ENCODE measurements at places on chromosomes 12 and 14. TPM values are rescaled to one million over a fixed set of nuclear protein-coding genes. Genes with fewer than 3 reads are reported as not detected.

The LRTM2 gene
- not detected for total RNA-seq

The TBX5 gene
- not detected for total RNA-seq

The LIN7A gene
- total RNA-seq = 7.9 TPM

The P3H3 gene
- total RNA-seq = 15.7 TPM

- no peak for DNase-seq
Observed at GRCh38 chr12:51242120-51242519, 3.5 kb downstream of the DAZAP2 start.

GRCh38 chr14:68679746-68680467, 113.0 kb downstream of the ZFP36L1 start:
- DNase-seq = no peak

DNA sequence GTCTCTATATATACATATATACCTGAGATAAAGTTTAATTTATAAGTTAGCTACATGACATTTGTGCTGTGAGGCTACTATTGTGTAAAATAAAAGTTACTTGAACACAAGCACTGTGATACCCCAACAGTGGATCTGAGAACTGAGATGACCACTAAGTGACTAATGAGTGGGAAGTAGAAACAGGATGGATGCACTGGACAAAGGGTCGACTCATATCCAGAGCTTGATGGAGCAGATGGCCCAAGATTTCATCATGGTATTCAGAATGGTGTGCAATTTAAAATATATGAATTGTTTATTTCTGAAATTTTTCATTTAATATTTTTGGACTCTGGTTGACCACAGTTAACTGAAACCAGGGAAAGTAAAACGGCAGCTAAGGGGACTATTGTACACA, 908.6 kb upstream of the MDGA2 start:
- no peak for DNase-seq

DNA sequence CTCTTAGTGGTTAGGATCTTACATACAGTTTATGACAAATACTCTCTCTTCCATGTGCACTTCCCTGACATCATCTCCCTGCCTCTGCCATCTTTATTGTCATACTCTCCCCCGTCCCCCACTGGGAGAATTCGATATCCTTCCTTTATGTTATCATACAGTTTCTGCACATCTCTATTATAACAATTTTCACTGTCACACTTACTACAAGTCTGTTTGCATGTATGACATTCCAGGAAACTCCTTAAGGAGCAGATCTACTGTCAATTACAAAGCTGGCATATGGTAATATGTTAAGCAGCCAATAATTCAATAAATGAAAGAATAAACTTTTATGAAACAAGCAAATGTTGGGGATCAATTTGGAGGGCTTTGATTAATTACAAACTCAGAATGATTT, 91.1 kb downstream of the KCNH5 start:
- DNase-seq = no peak

GRCh38 chr14:99754141-99755067, 38.8 kb upstream of the EML1 start:
- no peak for DNase-seq

- no peak for DNase-seq
Observed at GRCh38 chr12:89427508-89428156, 75.3 kb upstream of the DUSP6 start.

DNA sequence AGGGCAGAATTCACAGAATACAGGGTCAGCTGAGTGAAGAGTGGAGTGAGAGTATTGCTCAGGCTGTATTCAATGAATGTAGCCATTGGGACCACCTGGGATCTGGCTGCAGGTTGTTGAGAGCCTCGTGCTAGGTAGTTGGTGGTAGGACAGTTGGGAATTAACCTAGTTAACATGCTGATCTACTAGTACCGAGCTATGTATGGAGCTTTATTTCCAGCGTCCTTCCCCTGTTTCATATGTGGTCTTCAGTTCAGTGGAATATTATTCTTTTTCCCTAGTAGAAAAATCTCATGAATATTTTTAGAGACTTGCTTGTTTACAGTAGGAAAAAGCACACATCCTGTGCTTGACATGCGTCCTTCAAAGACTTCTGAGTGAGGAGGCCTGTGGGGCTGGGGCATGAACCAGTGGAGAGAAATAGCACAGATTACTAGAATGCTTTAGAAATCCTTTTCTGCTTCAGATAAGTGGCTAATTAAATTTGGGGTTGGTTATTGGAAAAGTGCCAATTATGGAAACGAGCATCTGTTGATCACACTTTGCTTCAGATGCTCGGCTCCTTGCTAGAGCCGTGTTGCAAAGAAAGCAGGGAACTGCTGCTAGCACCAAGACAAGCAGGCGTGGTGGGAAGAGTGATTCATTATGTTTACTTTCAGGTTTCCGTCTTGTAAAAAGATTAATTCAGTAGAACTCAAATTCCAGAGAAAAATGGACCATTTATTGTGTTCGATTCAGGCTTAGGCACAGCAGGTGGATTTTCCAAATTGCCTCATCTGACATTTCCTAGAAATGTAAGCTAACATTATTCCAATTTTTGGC, 53.6 kb downstream of the ARF6 start:
- DNase-seq = peak; percentile 49

- no peak for DNase-seq
Observed at GRCh38 chr14:22423958-22424357, 165.1 kb downstream of the DAD1 start.

- no peak for DNase-seq
Observed at GRCh38 chr12:41289501-41289900, 101.4 kb downstream of the PDZRN4 start.

GRCh38 chr14:29846339-29847055, 81.2 kb downstream of the PRKD1 start:
- DNase-seq = no peak

DNA sequence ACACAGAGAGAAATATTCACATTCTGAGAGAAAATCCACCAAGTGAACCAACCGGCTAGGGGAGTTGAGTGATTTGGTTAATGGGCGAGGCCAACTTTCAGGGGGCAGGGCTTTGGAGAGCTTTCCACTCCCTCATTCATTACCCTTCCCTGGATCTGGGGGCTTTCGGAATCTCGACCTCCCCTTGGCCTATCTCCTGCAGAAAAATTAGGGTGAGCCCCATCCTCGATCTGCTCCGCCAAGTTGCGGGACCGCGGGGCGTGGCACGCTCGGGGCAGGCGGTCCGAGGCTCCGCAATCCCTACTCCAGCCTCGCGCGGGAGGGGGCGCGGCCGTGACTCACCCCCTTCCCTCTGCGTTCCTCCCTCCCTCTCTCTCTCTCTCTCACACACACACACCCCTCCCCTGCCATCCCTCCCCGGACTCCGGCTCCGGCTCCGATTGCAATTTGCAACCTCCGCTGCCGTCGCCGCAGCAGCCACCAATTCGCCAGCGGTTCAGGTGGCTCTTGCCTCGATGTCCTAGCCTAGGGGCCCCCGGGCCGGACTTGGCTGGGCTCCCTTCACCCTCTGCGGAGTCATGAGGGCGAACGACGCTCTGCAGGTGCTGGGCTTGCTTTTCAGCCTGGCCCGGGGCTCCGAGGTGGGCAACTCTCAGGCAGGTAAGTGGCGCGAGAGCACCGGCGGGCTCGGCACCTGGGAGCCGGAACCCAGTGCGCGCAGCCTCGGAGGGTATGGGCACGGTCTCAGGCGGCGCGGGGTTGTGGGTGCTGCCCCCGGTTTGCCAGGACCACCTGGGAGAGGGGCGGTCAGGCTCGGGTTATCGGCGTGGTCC, at the start of gene ERBB3:
ERBB3 (plus strand) TSS at position 443 of the 833 bp plus-strand sequence; CDS start at position 579, 136 bp downstream.
- DNase-seq = peak; percentile 90

- no peak for DNase-seq
Observed at GRCh38 chr14:59305836-59306555, 117.5 kb downstream of the DAAM1 start.

DNA sequence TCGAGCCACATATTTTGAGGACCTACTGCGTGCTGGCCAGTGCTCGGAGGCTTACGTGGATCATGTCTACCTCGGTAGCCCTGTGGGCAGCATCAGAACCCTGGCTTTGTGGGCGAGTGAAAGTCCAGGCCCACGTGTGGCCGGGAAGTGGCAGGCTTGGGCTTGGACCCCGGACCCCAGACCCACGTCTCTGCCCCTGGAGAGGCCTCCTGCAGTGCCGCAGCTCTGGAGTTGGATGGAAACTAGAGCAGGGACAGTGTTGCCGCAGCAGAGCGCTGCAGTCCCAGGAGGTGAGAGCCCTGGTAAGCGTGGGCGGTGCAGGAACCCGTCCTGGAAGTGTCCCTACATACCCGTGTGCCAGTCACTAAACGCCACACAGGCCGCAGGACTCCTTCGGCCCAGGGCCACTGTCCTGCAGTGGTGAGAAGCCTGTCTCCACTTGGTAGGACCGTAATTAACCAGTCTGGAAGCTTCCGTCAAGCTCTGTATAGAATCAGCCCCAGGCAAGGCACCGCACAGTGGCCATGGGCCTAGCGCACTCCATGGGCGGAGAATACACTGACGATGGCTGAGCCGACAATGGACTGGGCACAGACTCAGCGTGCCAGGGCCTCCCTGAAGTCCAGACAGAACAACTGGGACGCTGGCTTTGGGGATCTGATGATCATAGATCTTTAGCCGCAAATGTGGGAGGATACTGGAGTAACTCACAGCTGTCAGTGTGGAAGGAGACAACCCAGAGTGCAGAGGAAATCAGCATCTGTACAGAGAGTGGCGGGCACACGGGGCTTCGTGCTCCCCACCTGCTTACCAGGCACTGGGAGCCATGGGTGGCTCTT, 219.5 kb downstream of the KIF26A start:
- no peak for DNase-seq

DNA sequence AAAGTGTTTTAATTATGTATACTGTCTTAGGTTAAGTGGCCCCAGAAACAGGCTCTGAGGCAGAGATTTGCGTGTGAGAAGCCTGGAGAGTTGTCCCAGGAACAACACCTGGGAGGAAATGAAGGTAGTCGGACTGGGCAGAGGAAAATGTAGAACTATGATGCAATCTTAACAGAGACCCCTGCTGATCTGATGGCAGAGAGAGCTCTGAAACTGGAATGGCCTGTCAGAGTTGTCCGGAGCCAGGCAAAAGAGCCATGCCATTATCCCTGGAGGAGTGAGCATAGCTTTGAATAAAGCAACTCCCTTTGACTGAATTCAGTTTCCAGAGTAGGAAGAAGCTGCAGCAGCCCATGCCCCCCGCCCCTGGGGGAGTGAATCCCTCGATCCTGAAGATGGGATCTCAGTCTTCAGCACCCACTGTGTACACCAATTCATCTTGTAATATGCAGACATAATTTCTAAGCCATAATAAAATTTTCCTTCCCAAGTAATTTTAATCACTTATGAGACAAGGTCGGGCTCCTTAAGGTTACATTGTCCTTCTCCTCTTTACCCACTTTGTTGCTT, 264.8 kb downstream of the PDZRN4 start:
- no peak for DNase-seq

DNA sequence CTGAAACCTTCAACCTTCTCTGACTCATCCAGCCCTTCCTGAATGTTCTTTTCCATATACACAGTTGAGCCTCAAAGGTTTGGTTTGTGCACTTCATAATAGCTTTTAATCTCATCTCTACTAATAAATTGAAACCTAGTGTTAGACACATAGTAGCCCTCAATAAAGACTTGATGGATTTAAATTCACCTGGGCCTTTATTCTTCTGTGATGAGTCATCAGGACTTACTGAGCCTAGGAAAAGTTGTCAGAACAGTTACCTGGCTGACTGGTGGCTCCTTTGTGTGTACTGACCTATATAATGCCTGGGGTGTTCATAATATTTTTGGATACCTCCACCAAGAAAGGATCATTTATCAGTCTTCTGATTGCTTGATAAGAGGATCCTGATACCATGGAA, 86.4 kb upstream of the NTF3 start:
- no peak for DNase-seq

DNA sequence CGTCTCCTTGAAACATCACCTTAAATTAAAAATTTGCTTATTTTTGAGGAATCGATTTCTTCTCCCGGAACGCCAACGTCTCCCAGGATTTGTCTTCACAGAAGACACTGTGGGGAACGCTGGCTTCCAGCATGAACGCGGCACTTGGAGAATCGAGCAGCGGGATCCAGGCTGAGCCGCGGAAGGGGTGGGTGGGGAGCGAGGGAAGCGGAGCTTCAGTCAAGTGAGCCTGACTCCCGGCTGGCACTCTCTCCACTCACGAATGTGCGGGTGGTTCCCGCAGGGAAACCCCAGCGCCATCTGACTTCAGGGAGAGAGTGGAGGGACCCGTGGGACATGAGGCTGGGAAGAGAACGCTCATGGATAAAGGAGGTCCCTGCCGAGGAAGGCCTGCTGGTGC, 506.0 kb upstream of the TMEM132C start:
- no peak for DNase-seq

DNA sequence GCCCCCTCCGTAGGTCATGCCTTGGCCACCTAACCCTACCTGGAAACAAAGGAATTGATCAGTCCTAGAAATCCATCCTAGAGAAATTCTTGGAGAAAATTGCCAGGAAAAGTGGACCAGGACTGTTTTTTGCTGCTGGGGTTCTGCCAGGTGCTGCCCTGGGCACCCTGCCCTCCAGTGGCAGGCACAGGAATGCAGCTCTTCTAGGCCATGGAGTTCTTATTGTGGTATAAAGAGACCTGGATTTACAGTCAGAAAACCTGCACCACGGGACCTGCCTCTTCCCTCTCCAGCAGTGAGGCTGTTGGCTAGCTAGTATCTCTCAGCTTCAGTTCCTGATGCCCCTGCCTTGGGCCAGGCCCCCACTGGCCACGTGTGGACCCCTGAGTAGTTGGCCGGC, 59.7 kb downstream of the SLC24A4 start:
- no peak for DNase-seq

DNA sequence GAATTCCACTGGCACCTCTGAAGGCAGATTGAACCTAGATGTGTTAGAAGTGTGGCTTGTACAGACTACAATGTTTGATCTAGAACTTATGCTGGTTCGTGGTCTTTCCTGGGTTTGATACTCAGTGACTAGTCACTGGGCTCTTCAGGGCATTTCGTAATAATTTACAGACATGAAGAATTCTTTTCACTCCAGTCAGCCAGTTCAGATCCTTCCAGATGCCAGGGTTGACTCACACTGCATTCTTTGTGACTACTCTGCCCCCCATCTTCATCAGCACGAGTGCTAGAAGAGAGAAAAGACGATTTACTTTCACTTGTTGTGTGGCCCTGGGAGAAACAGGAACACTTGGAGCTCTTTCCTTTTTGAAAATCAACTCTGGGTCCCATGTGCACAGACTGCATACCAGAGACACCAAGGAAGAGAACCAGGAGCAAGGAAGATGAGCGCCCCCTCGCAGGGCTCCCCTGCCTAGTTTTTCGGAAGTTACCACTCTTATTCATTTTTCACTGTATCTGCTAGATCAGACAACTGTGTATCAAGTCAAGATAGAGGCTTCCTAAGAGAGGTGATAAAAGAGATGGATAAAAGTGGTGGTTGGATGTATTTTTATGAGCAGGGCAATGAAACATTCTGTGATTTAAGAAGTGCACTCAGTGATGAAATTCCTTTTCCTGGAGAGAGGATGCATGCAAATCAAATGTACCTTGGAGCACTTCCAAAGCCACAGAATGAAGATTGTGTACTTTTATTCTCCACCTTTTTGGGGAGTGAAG, 33.5 kb upstream of the EVL start:
- DNase-seq = peak; percentile 24

DNA sequence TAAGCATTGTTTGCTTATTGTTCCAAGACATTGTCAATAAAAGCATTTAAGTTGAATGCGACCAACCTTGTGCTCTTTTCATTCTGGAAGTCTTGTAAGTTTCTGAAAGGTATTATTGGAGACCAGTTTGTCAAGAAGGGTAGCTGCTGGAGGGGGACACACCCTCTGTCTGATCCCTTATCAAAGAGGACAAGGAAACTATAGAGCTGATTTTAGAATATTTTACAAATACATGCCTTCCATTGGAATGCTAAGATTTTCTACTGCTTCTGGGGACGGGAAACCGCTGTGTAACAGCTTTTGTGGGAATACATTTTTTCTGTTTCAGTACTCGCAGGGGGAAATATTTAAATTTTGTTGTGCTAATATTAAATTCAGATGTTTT, 3.5 kb downstream of the FOS start:
- peak; percentile 59 for DNase-seq
